ENCODE measurements at places on chromosomes 5 and 9.

DNA sequence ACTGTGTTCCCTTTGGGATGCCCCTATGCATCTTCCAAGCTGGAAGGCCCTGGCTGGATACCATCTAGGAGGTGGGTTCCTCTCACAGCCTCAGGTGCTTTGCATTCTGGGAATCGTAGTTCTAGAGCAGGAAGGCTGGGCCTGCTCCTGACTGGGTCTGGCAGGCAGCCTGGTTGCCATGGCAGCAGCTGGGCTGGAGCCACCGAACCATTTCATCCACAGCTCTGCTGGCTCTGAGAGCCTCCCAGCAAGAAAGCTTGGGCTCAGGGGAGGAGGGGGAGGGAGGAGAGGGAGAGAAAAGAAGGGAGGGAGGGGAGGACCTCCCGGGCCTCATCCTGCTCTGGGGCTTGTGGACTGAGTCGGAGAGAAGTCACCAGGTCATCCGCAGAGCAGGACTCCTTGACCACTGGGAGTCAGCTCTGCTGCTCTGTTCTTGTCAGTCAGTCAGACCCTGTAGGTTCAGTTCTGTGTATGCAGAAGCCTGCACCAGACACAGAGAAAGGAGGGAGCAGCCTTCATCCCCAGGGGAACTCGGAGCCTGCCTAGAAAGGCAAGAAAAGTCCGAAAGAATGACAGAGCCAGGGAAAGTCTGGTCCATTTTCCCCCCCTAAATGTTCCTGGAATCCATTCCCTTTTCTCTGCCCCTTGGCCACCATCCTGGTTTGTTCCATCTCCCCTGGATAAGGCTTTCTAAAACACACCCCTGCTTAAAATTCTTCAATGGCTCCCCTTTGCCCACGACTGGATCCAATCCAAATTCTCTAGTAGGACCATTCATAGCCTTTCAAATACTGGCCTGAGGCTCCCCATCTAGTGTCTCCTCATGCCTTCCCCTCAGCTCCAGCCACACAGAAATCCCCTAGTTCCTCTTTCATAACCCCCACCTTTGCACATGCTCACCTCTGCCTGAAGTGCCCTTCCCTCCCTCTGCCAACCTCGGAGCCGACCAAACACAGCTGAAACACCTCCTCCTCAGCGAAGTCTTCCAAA lies 65.4 kb upstream of the ARAP3 start:
- DNase-seq, result peak; percentile 49

- no peak for DNase-seq
Measured at GRCh38 chr5:54889826-54890225, 95.6 kb downstream of the ESM1 start.

DNA sequence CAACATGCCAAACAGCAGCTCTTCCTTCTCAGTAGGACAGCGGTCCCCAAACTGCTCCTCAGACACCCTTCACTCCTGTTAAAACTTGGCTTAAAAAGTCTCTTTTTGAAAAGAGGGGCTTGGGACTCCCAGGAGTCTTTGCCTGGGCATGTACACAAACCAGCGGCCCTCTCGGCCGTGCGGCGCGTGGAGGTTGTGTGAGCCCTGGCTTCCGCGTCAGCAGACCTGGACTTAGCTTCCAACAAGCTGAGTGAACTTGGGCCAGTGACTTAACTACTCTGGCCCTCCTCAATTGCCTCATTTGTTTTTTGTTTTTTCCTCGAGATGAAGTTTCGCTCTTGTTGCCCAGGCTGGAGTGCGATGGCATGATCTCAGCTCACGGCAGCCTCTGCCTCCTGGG lies 15.3 kb upstream of the NTNG2 start:
- DNase-seq, result no peak

GRCh38 chr9:14281136-14281795 lies 32.7 kb downstream of the NFIB start:
- no peak for DNase-seq

DNA sequence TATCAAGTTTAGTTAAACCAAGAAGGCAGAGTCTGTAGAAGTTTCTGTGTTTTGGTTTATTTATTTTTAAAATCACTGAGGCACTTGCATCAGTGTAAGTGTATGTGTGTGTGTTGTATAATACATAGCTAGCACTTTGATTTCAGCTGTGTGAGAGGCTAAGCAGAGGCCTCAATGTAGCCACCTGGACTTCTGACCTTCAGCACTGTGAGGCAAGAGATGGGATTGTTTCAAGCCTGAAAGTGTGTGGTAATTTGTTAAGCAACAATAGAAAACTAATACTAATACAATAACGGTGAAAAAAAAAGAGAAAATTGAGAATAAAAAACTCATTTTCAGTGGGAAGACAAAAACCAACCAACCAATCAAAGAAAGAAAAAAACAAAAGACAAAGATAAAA lies 327.3 kb downstream of the CDH18 start:
- DNase-seq, result no peak

DNA sequence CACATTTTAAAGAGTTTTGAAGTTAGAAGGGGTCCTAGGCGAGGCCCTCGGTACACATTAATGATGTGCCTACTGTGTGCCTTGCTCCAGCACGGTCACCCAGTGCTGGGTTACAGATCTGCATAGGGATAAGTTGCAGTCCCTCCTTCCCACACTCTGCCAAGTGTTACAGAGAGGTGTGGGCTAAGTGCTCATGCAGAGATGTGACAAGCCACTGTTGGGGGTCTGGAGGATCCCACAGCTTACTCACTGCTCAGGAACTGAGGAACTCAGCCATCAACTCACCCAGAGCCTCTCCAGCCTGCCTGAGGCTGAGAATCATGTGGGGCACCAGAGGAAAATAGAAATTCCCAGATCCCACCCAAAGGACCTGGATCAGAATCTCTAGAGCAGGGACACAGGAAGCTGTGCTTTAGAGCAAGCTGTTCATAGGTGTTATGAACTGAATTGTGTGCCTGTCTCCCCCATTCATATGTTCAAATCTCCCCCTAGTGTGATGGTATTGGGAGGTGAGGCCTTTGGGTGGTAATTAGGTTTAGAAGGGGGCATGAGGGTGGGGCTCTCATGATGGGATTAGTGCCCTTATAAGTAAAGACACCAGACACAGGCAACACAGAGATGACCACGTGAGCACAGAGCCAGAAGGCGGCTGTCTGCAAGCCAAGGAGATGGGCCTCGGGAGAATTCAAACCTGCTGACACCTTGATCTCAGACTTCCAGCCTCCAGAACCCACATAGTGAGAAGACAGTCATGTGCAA lies 164.1 kb downstream of the HSD17B3 start:
- DNase-seq, result no peak

GRCh38 chr5:96636594-96636993 lies 25.6 kb upstream of the CAST start:
- no peak for DNase-seq

GRCh38 chr9:128588581-128589233 lies 36.3 kb downstream of the SPTAN1 start:
- DNase-seq, result no peak

DNA sequence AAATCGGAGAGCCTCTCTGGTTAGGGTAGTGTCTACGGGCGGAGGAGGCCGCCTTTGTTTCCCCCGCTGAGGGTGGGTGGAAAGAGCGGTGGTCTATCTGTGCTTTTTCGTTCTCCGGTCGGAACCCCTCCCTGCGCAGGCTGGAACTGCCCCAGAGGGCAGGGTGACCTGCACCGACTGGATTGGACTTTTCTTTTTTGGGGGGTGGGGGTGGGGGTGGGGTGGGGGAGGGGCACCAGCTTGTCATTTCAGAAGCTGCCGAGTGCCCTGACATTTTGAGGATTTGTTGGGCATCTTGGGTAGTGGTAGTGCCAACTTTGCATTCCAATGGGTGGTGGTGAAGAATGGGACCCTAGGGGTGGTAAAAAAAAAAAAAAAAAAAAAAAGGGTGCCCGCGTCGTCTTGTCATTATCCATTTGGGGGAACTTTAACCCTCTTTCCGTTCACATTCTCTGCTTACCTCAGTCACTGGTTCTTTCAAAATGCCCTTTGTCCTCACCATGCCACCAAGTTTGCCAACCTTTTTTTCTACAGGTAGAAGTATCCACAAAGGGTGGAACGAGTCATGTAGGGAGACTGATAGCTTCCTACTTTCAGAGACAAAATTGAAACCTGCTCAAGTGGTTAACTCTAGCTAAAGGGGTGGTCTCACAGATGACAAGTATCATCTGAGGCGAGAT lies 1.3 kb downstream of the UBE2R2 start:
- DNase-seq, result peak; percentile 39

Data from upper lobe of left lung (tissue), 6 donors.